ENCODE measurements at places on chromosomes 7 and 10.

- DNase-seq = no peak
Observed at GRCh38 chr10:78919181-78919966, 149.4 kb upstream of the ZMIZ1 start.

GRCh38 chr7:92632791-92633190 lies 42.6 kb upstream of the FAM133B start:
- DNase-seq = no peak

- no peak for DNase-seq
Observed at GRCh38 chr10:79403441-79404230, 41.8 kb downstream of the ZCCHC24 start.

- DNase-seq = no peak
Observed at GRCh38 chr10:5288359-5288758, 76.4 kb upstream of the UCN3 start.

- DNase-seq = no peak
Observed at GRCh38 chr10:15433850-15434537, 62.9 kb upstream of the FAM171A1 start.

Data from T-helper 17 cell (primary cell).